Activated naive CD4-positive, alpha-beta T cell treated with anti-CD3 and anti-CD28 coated beads, Interleukin-2, amount 10 ng/mL, durations not matched to agents 7 days and 5 days (primary cell): ENCODE measurements at places on chromosomes 1 and 21.

DNA sequence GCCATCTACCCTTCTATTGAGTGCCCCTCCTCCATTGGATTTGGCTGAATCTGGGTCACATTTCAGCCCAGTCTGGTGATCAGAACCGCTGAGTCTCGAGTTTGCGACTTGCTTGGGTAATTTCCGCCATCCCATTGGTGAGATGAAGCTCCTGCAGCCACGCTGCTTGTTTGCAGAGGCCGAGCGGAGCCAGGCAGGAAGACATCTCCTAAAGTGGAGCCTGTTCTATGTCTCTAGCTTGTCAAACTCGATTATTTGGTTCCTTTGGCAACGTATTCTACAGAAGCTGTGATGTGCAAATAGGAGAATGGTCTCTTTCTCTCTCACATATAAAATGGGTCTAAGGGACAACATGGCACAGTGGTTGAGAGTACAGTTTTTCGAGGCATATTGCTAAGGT is 206.8 kb upstream of the PLXNA2 start:
- no peak for DNase-seq

DNA sequence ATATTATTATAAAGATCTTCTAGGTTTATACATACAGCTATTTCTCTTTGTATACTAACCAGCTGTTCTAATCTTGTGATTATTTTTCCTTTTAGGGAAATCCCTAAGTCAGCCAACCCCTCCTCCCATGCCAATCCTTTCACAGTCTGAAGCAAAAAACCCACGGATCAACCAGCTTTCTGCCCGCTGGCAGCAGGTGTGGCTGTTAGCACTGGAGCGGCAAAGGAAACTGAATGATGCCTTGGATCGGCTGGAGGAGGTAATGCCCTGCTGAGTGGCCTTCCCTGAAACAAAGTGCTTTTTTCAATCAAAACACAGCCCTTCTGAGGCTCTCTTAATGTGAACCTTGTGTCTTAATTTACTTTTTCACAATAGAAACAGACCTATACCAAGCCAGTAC is 32.4 kb upstream of the BMP8A start:
- no peak for DNase-seq

DNA sequence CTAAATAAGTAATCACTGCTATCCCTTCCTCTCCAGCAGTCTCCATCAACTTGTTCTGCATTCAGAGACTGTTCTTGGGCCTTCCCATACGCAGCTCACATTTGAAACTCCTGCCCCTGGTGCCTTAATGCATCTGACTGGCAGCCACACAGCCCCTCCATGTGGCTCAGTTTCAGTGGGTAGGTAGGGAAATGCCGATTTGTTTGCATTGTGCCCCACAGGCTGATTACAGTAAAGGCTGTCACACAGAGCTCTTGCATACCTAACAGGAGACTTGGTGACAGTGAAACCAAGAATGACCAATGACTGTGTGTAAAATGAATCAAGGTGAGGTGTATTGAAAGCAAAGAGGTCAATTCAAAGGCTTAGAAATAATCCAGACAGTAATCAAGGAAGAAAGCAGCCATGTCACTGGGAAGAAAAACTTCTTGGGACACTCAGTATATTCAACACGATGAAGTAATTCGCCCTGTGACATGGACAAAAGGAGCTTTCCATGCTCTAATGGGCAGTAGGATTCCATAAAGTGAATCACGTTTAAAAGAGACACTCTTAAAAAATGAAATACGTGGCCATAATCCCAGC is 12.7 kb upstream of the B3GALNT2 start:
- DNase-seq = no peak

GRCh38 chr1:118989006-118989815 is 1.1 kb upstream of the TBX15 start:
- no peak for DNase-seq

DNA sequence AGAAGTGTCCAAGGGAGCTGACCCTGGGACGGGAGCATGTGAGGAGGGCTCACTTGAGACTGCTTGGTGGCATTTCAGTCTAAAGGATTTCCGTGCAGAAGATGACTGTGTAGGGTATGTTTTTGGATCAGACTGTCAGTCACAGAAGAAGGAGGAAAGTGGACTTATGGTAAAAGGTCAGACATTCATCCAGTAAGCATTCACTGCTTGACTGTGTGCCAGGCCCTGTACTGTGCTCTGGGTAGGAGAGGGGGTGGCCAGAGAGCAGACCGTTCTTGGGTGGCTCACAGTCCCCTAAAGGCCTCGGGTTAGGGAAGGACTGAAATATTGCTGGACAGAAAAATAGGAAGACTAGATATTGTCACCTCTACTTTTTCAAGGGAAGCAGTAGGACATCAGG is 2.1 kb upstream of the SERINC2 start:
- DNase-seq = no peak

GRCh38 chr1:229691362-229691761 is 65.3 kb downstream of the URB2 start:
- no peak for DNase-seq

GRCh38 chr21:46126309-46127238 is 28.7 kb downstream of the COL6A2 start:
- DNase-seq = peak; percentile 11

DNA sequence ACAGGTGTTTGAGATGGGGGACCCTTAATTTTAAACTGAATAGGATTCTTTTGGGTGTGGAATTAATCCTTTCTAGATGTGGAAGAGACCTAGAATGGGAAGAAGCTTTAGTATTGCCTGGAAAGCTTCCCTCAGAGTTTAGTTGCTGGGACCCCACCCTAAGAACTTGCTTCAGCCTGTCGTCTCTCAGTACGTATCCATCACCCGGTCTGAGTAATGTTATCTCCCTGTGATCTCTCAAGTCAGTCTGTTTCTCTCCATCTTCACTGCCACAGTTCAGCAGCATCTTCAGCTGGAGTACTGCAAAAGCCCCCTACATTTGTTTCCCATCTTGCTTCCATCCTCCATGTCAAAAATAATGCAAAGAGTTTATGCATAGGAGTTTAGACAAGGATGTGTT is 28.9 kb downstream of the CNST start:
- DNase-seq = no peak

DNA sequence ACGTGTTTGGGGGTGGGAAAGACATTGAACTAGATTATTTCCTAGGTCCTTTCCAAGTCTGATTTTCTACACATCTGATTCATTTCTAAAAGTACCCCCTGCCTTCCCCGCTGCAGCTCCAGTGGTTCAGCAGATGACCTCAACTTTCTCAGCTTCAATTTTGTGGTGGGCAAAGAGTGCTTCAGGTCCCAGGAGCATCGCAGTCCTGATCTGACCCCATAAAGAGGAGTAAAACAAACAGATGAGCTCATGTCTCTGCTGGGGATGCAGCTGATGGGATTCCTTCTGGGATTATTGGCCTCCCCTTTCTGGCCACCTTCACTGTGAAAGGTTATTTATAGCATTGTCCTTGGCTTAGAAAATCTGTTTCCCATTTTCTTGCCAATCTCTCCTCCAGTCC is 337.0 kb upstream of the PLXNA2 start:
- no peak for DNase-seq

DNA sequence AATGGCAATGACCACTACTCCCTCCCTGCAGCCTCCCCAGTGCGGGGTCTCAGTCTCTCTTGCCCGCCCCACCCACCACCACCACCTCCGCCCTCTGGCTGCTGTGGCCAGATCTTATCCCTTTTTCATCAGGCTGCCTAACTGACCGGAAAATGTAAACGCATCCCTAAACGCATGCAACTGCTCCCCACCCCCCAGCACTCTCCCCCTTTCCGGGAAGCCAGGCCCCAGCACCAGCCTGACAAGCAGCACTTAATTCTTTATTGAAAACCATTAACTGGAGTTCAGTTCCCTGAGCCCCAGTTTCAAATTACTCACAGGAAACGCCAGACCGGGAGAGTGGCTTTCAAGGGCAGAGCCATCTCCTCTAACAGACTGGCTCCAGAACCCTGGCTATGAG is 147.7 kb downstream of the DMRTA2 start:
- DNase-seq = no peak
